Transverse colon (tissue), 4 donors: ENCODE measurements at places on chromosomes 13 and 19. TPM values are rescaled to one million over a fixed set of nuclear protein-coding genes. Genes with fewer than 3 reads are reported as not detected.

ADGRE3 gene
- total RNA-seq, result not detected

TPTE2 gene
- not detected for total RNA-seq

ZSCAN4 gene
- total RNA-seq, result not detected

FCAR gene
- not detected for total RNA-seq

ZNF738 gene
- 8.6 TPM for total RNA-seq

RASIP1 gene
- 10.1 TPM for total RNA-seq

TSHZ3 gene
- total RNA-seq, result 6.4 TPM

EFNB2 gene
- 84.2 TPM for total RNA-seq

SCEL gene
- 0.96 TPM for total RNA-seq

HMG20B gene
- 88.9 TPM for total RNA-seq
